Omental fat pad (tissue), 4 donors: ENCODE measurements at places on chromosomes 16 and 17.

- DNase-seq, result no peak
Measured at GRCh38 chr16:73125850-73126524, 78.1 kb upstream of the ZFHX3 start.

GRCh38 chr17:80327518-80327917 lies 66.9 kb downstream of the RNF213 start:
- DNase-seq, result no peak

GRCh38 chr16:63925221-63925620 lies 1196.6 kb downstream of the CDH11 start:
- no peak for DNase-seq

GRCh38 chr17:16199093-16199492 lies 16.2 kb downstream of the NCOR1 start:
- DNase-seq, result no peak

- DNase-seq, result no peak
Measured at GRCh38 chr17:81528384-81528650, 140 bp downstream of the FSCN2 start.

DNA sequence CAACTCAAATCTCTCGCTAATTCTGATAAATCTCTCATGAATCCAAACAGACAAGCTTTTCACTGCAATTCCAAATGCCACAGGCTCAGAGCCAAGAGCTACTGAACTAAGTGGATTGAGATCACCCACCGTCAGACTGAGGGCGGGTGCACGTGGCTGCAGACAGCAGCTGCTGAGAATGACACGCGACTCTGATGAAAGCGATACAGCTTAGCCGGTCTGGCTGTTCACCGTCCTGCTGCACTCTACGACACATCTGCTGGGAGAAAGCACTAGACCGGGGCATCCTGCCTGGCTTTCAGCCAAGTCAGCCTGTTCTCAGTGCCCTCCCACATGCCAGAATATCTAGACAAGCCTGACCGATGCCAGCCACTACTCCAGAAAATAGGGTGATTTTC lies 42.6 kb downstream of the KLHDC4 start:
- DNase-seq, result no peak
